Aortic smooth muscle cell (primary cell): ENCODE measurements at places on chromosomes 1 and 21. TPM values are rescaled to one million over a fixed set of nuclear protein-coding genes. Genes with fewer than 3 reads are reported as not detected.

Gene C1orf87
- total RNA-seq, result not detected in 2 replicates

Gene NEK7
- total RNA-seq, result 223 and 293 TPM in 2 replicates

Gene CFHR4
- not detected in 2 replicates for total RNA-seq

Gene CD160
- not detected in 2 replicates for total RNA-seq

Gene LCE1A
- total RNA-seq, result not detected in 2 replicates

Gene IGSF9
- total RNA-seq, result not detected in 2 replicates

Gene EEIG2
- 17.3 and 21.4 TPM in 2 replicates for total RNA-seq

Gene ENAH
- 247 and 338 TPM in 2 replicates for total RNA-seq

Gene TTLL7
- total RNA-seq, result 10.4 and 17.8 TPM in 2 replicates

Gene ALG14
- total RNA-seq, result 4.3 and 4.5 TPM in 2 replicates

Gene APOBEC4
- 0.06 TPM in 1 of 2 replicates, not detected in the other for total RNA-seq

Gene TFF2
- total RNA-seq, result not detected in 2 replicates

Gene ELAPOR1
- total RNA-seq, result under 0.01 and 0.25 TPM in 2 replicates

Gene ST6GALNAC5
- total RNA-seq, result 0.40 and 1.1 TPM in 2 replicates

Gene AGMAT
- total RNA-seq, result 0.68 and 1.1 TPM in 2 replicates
